AG10803 (cell line): ENCODE measurements at places on chromosomes 2 and 18.

DNA sequence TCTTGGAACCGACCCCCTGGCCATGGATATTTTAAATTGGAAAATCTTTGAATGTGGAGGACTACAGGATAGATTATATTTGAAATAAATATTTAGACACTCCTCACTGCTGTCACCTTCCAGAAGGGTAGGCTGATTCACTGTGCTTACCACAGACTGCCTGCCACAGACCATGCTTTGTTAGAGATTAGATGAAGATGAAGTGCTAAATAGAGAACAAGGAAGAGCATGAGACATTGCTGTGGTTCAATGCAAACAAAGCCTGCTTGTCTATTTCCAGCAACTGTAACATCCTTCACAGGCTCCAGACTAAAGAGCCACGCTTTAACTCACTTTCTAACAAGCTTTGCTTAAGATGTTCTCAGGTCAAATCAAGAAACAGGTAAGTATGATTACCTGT lies 81.0 kb upstream of the TMEM17 start:
- peak; percentile 61 for DNase-seq

GRCh38 chr2:132448771-132449170 lies 32.2 kb downstream of the GPR39 start:
- peak; percentile 32 for DNase-seq

DNA sequence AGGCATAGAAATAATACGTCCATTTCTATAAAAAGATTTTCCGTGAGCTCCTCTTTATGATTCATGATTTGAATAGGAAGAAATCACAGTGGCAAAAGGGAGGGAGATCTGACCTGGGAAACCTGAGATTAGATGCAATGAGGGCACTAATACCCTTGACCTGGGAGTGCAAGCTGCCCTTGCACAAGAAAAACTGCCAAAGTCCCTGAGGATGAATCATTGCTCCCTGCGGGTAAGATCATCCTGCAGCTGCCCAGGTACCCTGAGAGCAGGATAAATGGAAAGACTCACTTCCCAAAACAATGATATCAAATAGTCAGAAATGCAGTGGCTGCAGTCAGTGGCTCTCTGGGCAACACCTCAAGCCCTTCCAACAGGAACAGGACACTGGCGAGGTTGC lies 11.6 kb downstream of the FHL2 start:
- no peak for DNase-seq

GRCh38 chr2:200777275-200777674 lies 34.4 kb upstream of the BZW1 start:
- DNase-seq, result no peak

DNA sequence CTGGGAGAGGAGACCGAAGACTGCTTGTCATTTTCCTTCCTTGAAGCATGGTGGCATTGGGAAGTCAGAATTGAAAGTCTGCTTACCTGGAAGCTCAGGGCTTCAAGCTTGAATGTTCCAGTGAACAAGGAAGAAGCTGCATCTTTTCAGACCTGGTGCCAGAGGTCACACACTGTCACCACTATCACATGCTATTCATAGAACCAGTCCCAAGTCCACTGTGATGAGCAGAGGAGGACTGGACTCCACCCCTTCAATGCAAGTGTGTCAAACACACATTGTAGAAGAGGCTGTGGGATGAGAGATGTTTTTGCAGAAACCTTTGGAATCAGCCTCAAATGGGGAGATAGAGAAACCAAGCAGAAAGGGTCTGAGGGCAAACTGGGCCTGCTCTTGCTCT lies 81.4 kb downstream of the LYPD1 start:
- no peak for DNase-seq

- DNase-seq, result peak; percentile 31
Observed at GRCh38 chr18:2049986-2050385, 521.3 kb downstream of the METTL4 start.

GRCh38 chr2:11863513-11864328 lies 117.3 kb downstream of the LPIN1 start:
- peak; percentile 93 for DNase-seq

GRCh38 chr2:1505031-1505441 lies 91.8 kb downstream of the TPO start:
- DNase-seq, result no peak

- DNase-seq, result peak; percentile 89
Observed at GRCh38 chr2:19607931-19608771, 249.7 kb upstream of the OSR1 start.

DNA sequence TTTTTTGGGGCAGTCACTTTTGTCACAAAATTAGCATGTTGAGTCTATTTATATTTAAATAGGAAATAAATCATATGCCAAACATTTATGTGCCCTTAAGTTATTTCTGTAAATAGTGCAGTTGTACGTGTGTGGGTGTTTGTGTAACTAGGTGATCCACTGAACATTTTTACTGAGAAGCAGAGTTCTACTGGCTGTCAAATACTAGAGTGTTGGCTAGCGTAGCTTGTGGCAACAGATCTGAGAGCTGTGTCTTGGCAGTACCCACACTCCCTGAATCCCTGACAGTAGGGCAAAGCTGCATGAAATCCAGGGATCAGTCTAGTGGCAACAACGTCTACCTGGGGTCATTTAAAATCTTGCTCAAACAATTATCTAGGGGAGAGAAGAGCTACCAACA lies 273.1 kb upstream of the SLC8A1 start:
- no peak for DNase-seq

- DNase-seq, result no peak
Observed at GRCh38 chr2:119482481-119483394, 41.5 kb downstream of the SCTR start.

GRCh38 chr18:24076950-24077349 lies 61.9 kb upstream of the CABYR start:
- DNase-seq, result no peak

- peak; percentile 19 for DNase-seq
Observed at GRCh38 chr2:221641181-221641871, 69.2 kb upstream of the EPHA4 start.

DNA sequence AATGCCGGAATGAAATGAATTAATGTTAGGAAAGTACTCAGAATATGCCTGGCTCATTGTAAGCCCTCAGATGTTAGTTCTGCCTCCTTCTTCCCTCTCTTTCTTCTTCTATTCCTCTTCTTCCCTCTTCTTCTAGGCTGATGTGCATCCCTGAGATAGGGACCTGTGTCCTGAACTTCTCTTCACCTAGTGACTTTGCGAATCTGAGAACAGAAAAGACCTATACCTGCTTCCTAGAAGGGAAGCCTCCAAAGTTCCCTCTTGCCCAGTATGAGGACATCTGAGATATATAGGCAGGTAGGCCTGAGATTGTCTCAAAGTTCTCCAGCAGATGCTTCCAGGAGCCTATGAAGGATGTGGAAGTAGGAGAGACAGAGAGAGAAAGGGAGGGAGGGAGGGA lies 8.1 kb upstream of the CYP27A1 start:
- no peak for DNase-seq

GRCh38 chr2:40415391-40415790 lies 36.5 kb downstream of the SLC8A1 start:
- no peak for DNase-seq

GRCh38 chr2:65228263-65228750 lies 676 bp downstream of the ACTR2 start:
- DNase-seq, result peak; percentile 49
